Motor neuron (in vitro differentiated cells): ENCODE measurements at places on chromosomes 4 and X. TPM values are rescaled to one million over a fixed set of nuclear protein-coding genes. Genes with fewer than 3 reads are reported as not detected.

FAM9B gene
- total RNA-seq, result 0.35 TPM in 1 of 2 replicates, not detected in the other

PCSK1N gene
- 35.0 and 38.0 TPM in 2 replicates for total RNA-seq

ADGRG2 gene
- 0.71 and 1.1 TPM in 2 replicates for total RNA-seq

ABCG2 gene
- 0.05 and 0.21 TPM in 2 replicates for total RNA-seq

SPRY1 gene
- total RNA-seq, result 28.7 and 36.1 TPM in 2 replicates

TACR3 gene
- total RNA-seq, result 0.39 TPM in 1 of 2 replicates, not detected in the other

SPANXN3 gene
- total RNA-seq, result not detected in 2 replicates

TREX2 gene
- total RNA-seq, result 0.32 TPM in 1 of 2 replicates, not detected in the other

PABPC5 gene
- total RNA-seq, result 0.66 and 1.1 TPM in 2 replicates

TEX13D gene
- total RNA-seq, result 0.13 TPM in 1 of 2 replicates, not detected in the other

DRD5 gene
- total RNA-seq, result 0.15 and 0.22 TPM in 2 replicates

RNF128 gene
- total RNA-seq, result 0.27 and 0.44 TPM in 2 replicates

HSFX4 gene
- total RNA-seq, result 0.22 and 0.69 TPM in 2 replicates

ETDB gene
- not detected in 2 replicates for total RNA-seq

CXCL6 gene
- 0.22 TPM in 1 of 2 replicates, not detected in the other for total RNA-seq

DNA sequence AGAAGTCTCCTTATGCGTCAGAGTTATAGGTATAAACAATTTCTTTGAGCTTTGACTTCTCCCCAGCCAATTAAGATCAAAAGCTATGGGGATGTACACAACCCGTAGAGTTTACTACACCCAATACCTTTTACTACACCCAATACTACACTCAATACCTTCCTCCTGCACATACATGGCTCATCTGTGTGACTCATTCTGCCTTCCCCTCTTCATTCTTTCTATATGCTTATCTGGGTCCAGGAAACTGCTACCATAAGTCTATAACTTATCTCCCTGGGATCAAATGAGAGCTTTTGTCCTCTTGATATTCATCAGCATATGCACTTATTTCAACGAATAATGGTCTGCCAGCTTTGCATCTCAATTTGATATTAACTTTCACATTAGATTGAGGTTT, 28.2 kb downstream of the ANKRD50 start:
- ATAC-seq, result no peak

GRCh38 chr4:56613101-56613862, 67.8 kb downstream of the HOPX start:
- ATAC-seq, result no peak

DNA sequence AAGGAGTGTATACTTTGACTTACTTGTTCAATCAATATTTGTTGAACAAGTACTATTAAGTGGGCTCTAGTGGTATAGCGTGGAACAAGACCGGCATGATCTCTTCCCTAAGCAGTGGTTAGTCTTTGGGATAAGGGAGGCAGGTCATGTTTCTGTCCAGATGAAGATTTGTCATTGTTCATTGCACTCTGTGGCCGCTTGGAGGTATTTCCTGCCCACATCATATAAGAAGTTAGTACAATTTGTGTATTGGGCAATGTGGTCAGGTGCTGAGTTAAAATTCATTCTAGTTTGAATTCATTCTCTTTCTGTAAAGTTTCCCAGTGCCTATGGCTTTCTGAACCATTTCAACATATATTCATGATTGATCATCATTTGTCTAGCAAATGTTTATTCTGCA, 101.1 kb upstream of the SHISA3 start:
- no peak for ATAC-seq

DNA sequence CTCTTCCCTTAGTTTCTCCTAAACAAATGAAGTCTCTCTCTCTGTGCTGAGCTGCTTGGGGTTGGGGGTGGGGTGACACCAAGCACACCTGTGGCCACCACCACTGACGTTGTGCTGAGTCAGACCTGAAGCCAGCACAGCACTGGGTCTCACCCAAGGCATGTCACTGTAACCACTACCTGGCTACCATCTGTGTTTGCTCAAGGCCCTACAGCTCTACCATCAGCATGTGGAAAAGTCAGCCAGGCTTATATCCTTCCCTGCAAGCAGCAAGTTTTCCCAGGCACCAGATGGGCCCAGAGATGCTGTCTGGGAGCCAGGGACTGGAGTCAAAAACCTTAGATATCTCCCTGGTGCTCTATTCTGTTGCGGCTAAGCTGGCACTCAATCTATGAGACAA, 6.9 kb downstream of the CXCL10 start:
- ATAC-seq, result no peak

DNA sequence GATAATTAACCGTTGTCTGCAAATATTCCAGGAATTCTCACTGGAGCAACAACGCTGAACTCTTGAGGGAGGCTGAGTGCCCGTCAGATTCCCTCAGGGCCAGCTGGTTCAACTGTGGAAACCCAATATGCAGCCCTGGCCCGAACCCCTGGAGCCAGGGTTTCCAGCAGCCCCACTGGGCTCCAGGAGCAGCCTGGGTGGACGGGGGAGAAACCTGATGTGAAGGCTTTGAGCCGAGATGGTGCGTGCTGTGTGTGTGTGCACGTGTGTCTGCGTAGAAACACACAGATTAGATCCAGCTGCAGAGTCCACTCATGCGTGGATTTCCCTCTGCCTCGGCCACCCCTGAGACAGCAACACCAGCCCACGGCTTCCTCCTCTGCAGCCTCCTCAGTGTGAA, 19.4 kb upstream of the SLC25A6 start:
- ATAC-seq, result no peak

- no peak for ATAC-seq
These were observed 37.9 kb downstream of the ARHGEF6 start for GRCh38 chrX:136742721-136743379.

DNA sequence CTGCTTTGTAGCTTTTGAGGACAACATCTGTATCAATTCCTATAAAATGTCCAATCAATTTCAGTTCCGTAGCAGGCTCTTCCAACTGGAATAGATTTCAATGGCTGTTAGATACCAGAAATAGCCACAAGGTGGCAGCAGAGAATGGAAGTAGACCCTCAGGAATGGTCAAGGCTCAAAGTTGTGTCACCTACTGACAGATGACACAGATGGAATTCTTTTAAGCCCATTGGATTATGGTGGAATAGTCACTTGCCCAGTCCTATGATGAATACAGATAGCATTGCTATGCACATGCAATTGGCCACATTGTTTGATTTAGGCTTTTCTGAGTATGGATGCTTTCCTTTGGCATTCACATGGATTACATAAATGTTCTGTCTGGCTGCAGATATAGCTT, 130.4 kb upstream of the RADX start:
- peak; percentile 84 for ATAC-seq

DNA sequence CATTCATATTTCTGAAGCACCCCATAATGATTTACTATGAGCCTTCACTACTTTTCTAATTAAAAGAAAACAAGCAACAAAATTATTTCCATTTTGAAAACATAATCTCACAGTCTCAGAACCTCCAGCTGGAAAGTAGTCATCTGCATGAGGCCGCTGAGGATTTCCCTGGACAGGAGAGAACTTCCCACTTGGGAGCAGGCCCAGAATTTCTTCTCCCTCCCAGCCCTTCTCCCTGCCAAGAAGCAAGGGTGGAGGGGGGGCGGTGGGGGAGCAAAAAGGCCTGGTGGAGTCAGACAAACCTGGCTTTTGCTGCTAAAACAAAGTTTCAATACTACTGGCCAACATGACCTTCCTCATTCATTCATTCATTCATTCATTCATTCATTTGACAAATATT, 167.3 kb downstream of the PJA1 start:
- ATAC-seq, result peak; percentile 42

DNA sequence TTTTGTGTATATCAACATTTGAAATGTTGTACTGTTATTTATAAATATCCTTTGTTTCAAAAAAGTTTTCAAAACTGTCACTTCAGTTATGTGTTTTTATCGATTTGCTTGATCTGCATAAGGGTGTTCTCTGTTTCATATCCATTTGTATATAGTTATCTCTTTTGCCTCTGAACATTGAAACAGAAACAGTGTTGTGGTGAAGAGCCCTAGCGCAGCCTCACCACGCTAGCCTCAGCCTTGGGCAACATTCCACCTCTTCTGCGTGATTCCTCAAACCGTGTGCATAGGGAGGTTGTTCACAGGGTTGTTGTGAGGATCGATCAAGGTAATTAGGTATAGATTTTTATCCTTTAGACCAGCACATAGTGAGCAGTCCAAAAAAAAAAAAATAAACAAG, 287.0 kb upstream of the GALNT7 start:
- ATAC-seq, result no peak

- ATAC-seq, result no peak
These were observed 118.9 kb downstream of the SORCS2 start for GRCh38 chr4:7311205-7311604.

GRCh38 chr4:147488556-147488955, 7.7 kb downstream of the EDNRA start:
- ATAC-seq, result no peak

GRCh38 chr4:5883916-5884315, 9.0 kb downstream of the CRMP1 start:
- ATAC-seq, result no peak

- ATAC-seq, result peak; percentile 5
These were observed 1.0 kb upstream of the RELL1 start for GRCh38 chr4:37687194-37687562.

DNA sequence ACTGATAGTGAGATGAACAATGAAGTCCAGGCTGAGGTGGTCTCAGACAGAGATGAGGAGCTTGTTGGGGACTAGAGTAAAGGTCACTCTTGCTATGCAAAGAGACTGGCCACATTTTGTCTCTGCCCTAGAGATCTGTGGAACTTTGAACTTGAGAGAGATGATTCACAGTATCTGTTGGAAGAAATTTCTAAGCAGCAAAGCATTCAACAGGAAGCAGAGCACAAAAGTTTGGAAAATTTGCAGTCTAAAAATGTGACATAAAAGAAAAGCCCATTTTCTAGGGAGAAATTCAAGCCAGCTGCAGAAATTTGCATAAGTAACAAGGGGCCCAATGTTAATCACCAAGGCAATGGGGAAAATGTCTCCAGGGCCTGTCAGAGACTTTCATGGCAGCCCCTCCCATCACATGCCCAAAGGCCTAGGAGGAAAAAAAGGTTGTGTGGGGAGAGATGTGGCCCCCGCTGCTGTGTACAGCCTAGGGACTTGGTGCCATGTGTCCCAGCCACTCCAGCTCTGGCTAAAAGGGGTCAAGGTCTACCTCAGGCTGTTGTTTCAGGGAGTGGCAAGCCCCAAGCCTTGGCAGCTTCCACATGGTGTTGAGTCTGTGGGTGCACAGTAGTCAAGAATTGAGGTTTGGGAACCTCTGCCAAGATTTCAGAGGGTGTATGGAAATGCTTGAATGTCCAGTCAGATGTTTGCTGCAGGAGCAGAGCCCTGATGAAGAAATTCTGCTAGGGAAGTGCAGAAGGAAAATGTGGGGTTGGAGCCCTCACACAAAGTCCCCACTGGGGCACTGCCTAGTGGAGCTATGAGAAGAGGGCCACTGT, 262.8 kb downstream of the DKK2 start:
- ATAC-seq, result no peak

GRCh38 chrX:42739258-42739657, 38.7 kb downstream of the PPP1R2C start:
- no peak for ATAC-seq

DNA sequence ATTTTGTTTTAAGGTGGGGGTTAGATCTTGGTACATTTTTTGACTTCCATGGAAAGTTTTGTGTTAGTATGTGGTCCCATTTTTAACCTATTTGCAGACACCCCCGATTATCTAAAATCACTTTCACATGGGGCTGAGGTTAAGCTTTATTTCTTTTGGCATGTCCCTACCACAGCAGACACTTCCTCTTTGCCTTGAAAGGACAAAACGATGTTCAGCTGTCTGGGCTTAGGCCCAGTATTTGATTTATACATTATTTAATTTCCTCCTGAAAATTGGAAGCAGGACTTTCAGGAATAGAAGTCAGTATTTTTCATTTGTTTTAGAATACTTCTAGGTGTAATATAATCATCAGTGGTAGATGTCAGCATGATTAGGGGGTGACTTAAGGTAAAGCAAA, 112.4 kb upstream of the SPRY1 start:
- ATAC-seq, result no peak

DNA sequence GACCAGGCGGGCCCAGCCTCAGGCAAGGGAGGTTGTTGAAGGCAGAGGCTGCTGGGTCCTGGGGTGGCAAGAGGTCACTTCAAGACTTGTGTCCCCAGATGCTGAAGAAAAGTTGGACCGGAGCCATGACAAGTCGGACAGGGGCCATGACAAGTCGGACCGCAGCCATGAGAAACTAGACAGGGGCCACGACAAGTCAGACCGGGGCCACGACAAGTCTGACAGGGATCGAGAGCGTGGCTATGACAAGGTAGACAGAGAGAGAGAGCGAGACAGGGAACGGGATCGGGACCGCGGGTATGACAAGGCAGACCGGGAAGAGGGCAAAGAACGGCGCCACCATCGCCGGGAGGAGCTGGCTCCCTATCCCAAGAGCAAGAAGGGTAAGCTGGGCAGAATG, 4.4 kb downstream of the PQBP1 start:
- no peak for ATAC-seq

DNA sequence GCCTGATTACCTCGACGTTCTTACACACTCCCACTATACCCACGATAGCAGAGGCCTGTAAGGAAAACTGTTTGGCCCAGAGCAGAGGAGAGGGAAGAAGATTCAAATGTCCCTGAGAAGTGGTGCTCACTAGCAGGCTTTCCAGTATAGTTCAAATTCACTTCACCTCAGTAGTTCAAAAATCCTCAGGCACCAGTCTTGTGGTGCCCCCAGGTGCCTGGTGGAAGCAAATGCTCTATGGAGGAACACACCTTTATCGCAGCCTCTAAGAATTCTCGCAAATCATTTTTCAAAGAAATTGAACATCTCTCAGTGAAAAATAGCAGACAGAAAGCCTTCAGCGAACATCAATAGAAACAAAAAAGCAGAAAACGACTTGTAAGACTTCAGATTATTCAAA, 12.2 kb upstream of the MTMR1 start:
- ATAC-seq, result peak; percentile 79
